ENCODE measurements at places on chromosomes 11 and 22.

DNA sequence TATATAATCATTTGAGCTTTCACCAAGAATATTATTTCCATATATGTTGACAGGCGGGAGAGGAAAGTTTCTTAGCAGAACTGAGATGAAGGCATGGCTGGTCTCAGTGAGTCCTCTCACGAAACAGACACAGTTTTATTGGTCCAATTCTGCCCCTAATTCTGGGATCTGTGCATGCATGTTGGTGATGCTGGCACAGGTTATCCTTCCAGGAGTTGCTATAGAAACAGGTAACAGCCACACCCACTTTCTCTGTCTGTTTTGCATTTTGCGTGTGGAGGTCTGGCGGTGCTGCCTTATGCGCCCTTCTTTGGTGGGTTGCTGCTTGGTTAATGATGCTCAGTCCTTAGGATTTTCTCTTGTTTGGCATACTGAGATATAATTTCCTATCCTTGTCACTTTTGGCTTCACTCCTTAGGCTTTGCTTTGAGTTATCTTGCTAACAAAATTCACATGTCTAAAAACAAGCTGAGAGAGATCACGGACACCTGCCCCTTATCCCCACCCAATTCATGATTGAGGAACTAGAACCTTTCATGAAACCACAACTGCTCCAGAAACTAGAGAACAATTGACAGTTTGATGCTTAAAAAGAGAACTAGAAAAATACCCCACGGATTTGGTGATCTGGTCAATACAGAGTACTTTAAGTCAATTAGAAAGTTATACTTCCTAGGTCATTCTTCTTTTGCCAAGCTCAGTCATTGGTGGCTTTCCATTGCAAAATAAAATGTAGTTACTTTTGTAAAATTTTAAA, 189.3 kb downstream of the FAT3 start:
- DNase-seq = no peak

DNA sequence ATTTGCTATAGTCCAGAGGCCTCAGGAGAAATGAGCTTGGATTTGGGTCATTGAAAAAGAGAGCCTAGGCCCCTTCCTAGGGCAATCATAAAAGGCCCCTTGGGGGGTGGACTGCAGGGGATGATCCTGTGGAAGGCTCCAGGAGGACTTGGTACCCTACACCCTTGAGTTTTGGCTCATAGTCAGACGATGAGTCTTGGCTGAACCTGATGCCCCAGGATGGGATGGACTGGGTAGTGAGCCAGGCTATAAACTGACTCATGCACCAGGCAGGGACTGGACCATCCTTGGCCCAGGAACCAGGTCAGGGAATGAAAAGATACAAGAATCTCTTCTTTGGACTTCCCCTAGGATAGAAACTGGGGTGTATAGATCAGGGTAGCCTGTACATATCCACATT, 54.2 kb downstream of the NAV2 start:
- DNase-seq = no peak

DNA sequence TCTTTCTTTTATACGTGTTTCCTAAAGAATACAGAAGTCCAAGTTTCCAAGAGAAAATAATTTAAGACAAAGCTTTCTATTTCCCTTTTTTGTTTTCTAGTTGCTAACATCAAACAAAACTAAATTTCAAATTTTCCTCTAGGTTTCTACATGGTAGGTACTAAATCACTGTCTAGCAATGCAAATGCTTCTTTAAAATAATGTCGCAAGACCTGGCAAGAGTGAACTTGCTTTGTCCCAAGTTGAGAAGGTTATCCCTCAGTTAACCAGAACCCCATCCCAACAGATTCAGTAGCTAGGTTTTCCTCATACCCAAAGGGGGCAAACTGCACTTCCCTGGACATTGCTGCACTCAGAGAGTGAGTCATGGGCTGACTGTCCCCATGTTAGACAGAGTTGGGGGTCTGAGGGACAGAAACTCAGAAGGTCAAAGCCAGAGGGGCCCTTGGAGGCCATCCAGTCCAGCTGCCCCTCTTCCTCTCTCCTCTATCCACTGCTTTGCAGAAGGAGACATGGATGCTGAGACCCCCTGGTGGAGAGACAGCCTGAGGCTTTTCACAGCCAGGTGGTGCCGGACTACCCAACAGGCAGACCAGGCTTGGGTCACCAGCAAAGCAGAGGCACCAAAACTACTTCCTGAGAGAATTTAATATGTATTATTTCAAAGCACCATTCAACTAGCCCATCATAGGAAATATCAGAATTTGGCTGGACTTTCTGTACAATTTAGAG, 23.1 kb downstream of the OR2AT4 start:
- DNase-seq = no peak

GRCh38 chr11:2401436-2401984, 960 bp downstream of the TSSC4 start:
- no peak for DNase-seq

All from stimulated activated CD4-positive, alpha-beta T cell treated with anti-CD3 and anti-CD28 coated beads, Interleukin-15, amount 100 ng/mL, for 1 hour (primary cell).